ENCODE measurements at places on chromosomes 16 and 17.

DNA sequence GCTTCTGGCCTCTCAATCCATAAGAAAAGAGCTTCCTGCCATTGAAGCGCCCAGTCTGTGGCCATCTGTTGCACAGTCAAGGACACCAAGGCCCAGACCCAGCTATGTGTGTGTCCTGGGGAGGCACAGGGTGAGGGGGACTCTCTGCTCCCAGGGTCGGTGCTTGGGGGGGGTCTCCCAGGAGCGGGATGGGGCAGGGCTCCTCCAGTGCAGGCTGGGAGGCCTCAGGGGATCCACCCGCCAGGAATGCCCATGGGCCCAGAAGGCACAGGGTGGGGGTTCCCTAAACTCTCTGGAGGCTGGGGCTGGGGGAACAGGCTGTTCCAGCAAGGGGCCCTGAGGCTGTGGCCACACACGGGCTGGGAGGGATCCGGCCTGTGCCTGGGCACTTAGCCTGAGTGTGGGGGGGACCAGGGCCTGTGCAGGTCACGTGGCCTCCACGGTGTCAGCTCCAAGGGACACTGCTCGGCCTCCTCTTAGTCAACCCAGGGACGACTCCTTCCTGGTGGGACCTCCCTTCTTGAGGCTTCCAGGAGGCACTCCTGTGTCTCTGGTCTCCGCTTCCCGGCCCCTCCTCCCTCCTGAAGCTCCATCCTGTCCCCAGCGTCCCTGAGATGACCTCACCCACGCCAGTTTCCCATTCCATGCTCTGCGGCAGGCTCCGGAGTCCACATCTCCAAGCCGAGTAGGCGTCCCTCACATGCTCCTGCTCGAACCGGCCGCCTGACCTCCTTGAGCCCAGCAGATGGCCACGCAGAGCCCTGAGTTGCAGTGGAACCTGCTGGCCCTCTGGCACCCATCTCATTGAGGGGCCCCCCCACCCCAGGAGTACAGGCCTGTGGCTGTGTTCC is 23.1 kb upstream of the BAHCC1 start:
- no peak overlapping the region for H3K4me3 ChIP-seq
- H3K27me3 ChIP-seq: peaks cover 3% of the 10 kb centered on the region
- no peaks in the 10 kb centered on the region for H3K36me3 ChIP-seq
- H3K27ac ChIP-seq: no peak overlapping the region
- no peaks in the 10 kb centered on the region for H3K4me1 ChIP-seq

DNA sequence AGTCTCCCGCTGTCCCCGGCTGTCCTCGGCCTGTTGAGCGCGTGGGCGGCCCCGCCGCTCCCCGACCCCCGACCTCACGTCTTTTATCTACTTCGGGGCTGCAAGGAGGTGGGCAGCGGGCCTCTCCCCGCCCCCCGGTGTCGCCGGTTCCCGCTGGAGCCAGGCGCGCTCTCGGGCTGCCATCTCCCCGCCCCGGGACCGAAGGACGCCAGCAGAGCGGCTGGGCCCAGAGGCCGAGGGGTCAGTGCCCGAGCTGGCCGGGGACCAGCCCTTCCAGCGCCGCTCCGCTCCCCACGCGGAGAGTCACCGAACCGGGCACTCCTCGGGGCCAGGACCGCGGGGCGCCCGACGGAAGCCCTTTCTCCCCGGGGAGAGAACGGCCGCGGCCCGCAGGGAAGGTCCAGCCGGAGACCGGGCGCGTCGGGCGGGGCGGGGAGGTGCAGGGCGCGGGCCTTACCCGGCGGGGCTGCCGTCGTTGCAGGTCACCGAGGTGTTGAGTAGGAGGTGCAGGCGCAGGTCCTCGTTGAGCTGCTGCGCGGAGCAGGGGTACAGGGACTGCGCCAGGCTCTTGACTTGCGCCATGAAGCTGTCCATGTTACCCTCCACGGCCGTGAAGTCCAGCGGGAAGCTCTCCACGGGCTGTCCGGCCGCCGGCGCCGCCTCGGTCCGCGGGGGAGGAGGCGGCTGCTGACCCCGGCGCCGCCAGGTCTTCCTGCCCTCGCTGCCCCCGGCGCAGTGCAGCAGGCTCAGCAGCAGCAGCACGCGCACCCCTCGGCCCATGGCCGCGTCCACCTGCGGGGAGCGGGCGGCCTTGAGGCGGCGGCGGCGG is 643 bp downstream of the NOTUM start:
- no peak overlapping the region for H3K27ac ChIP-seq
- H3K4me3 ChIP-seq: no peak overlapping the region
- peaks cover 41% of the 10 kb centered on the region for H3K27me3 ChIP-seq
- H3K4me1 ChIP-seq: no peaks in the 10 kb centered on the region

DNA sequence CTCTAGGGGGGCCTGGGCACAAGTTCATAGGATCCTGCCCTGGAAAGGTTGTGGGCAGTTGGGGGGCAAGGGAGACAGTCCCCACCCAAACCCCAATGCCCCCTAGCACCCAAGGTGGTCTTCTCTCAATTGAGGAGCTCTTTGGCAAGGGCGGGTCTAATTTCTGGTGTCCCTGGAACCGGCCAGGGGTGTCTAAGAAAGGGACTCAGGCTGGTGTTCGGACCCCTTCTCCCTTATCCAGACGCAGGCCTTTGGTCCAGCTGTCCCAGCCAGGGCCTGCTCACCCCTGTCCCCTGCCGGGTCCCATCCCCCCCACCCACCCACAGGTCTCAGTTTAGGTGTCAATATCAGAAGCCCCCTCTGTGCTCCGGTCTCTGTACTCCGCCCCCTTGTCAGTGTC is 860 bp upstream of the ARHGDIG start:
- peaks cover 4% of the 10 kb centered on the region for H3K4me1 ChIP-seq
- H3K27ac ChIP-seq: no peak overlapping the region
- DNase-seq: no peak

- no peak for DNase-seq
- H3K27ac ChIP-seq: no peak overlapping the region
- no peak overlapping the region for H3K4me3 ChIP-seq
- H3K4me1 ChIP-seq: peaks cover 11% of the 10 kb centered on the region
- H3K27me3 ChIP-seq: no peaks in the 10 kb centered on the region
These were observed 43.3 kb downstream of the RANBP10 start for GRCh38 chr16:67763066-67763465.

GRCh38 chr16:48432136-48432535 is 46.9 kb upstream of the SIAH1 start:
- DNase-seq: no peak
- H3K27me3 ChIP-seq: no peaks in the 10 kb centered on the region
- H3K4me1 ChIP-seq: peaks cover 12% of the 10 kb centered on the region
- no peaks in the 10 kb centered on the region for H3K36me3 ChIP-seq
- H3K27ac ChIP-seq: peak overlapping the region; percentile 64
- H3K4me3 ChIP-seq: no peak overlapping the region

DNA sequence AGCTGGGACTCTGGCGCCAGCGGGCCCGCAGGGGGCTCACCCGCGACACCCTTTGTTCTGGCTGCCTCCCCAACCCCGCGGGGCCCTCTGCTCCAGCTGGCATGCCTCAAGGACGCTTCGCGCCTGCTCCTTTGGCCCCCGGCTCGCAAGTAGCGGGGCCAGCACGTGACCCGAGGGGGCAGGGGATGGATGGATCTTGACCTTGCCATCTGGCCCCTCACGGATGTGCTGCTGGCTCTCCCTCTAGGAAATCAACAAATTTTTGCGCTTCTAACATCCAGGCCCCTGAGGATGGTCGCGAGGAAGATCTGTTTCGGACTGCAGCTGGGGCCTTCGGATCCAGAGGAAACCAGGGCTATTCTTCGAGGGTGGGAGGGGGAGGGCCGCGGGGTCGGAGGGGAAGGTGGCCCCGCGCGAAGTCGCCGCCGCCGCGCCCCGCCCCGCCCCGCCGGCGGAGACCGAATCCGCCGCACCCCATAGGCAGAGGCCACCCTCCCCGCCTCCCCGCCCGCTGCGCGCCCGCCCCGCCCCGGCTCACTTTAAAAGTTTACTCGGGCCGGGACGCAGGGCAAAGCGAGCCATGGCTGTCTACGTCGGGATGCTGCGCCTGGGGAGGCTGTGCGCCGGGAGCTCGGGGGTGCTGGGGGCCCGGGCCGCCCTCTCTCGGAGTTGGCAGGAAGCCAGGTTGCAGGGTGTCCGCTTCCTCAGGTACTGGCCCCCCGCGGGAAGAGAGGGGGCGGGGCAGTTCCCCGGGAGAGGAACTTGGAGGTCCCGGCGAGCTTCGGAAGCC is at the start of gene ACSF2:
TSS of gene ACSF2 (plus strand) at position 537 of the 790 bp plus-strand sequence. CDS start at position 581, 44 bp downstream.
- H3K4me1 ChIP-seq: peaks cover 25% of the 10 kb centered on the region
- DNase-seq: peak; percentile 79
- H3K27me3 ChIP-seq: no peaks in the 10 kb centered on the region

GRCh38 chr17:79757140-79757745 is 20.7 kb upstream of the CBX2 start:
- no peaks in the 10 kb centered on the region for H3K36me3 ChIP-seq
- H3K27me3 ChIP-seq: peaks cover 14% of the 10 kb centered on the region
- H3K27ac ChIP-seq: no peak overlapping the region
- no peaks in the 10 kb centered on the region for H3K4me1 ChIP-seq

DNA sequence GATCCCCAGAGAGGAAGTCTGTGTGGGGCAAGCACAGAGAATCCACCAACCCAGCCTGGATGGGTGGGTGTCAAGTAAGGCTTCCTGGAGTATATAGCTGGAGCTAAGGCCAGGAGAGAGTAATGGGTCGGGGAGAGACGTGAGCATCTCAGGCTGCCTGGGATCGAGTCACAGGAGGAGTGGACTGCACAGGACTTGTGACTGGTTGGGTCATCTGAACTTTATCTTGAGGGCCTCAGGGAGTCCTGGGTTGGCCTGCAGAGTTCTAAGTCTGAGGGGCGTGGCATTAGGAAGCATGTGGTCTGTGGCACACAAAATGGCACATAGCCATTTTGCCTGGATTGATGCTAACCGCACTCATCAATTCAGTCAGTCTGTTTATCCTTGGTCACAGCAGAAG is 1.5 kb downstream of the PLA2G15 start:
- no peaks in the 10 kb centered on the region for H3K27me3 ChIP-seq
- DNase-seq: no peak
- H3K4me1 ChIP-seq: peaks cover 24% of the 10 kb centered on the region
- no peak overlapping the region for H3K27ac ChIP-seq

- H3K4me3 ChIP-seq: no peak overlapping the region
- peaks cover 5% of the 10 kb centered on the region for H3K36me3 ChIP-seq
- no peaks in the 10 kb centered on the region for H3K27me3 ChIP-seq
- no peak overlapping the region for H3K27ac ChIP-seq
- no peak for DNase-seq
- H3K4me1 ChIP-seq: peaks cover 18% of the 10 kb centered on the region
These were observed 1.7 kb downstream of the VTN start for GRCh38 chr17:28368306-28368831.

GRCh38 chr17:36850790-36851189 is 86.5 kb upstream of the LHX1 start:
- DNase-seq: no peak
- peaks cover 27% of the 10 kb centered on the region for H3K4me1 ChIP-seq

- H3K4me3 ChIP-seq: no peak overlapping the region
- H3K27ac ChIP-seq: no peak overlapping the region
- no peak for DNase-seq
- H3K36me3 ChIP-seq: no peaks in the 10 kb centered on the region
These were observed 87.7 kb downstream of the MRM3 start for GRCh38 chr17:869567-870525.

GRCh38 chr16:84292011-84292410 is 2.7 kb upstream of the WFDC1 start:
- H3K27ac ChIP-seq: no peak overlapping the region
- peaks cover 50% of the 10 kb centered on the region for H3K27me3 ChIP-seq
- no peak for DNase-seq

GRCh38 chr17:27540318-27541101 is 84.3 kb downstream of the KSR1 start:
- peak overlapping the region; percentile 6 for H3K27ac ChIP-seq
- peaks cover 4% of the 10 kb centered on the region for H3K27me3 ChIP-seq
- no peak overlapping the region for H3K4me3 ChIP-seq
- peaks cover 63% of the 10 kb centered on the region for H3K4me1 ChIP-seq

GRCh38 chr17:9839433-9839832 is 13.7 kb downstream of the GLP2R start:
- H3K27ac ChIP-seq: no peak overlapping the region
- H3K4me1 ChIP-seq: no peaks in the 10 kb centered on the region
- no peak for DNase-seq

GRCh38 chr16:24681793-24682192 is 47.7 kb upstream of the TNRC6A start:
- H3K36me3 ChIP-seq: no peaks in the 10 kb centered on the region
- H3K27me3 ChIP-seq: peaks cover 5% of the 10 kb centered on the region
- no peak overlapping the region for H3K27ac ChIP-seq

Data from activated naive CD8-positive, alpha-beta T cell treated with anti-CD3 and anti-CD28 coated beads for 36 hours (primary cell).